ENCODE measurements at places on chromosomes 1 and 21.

DNA sequence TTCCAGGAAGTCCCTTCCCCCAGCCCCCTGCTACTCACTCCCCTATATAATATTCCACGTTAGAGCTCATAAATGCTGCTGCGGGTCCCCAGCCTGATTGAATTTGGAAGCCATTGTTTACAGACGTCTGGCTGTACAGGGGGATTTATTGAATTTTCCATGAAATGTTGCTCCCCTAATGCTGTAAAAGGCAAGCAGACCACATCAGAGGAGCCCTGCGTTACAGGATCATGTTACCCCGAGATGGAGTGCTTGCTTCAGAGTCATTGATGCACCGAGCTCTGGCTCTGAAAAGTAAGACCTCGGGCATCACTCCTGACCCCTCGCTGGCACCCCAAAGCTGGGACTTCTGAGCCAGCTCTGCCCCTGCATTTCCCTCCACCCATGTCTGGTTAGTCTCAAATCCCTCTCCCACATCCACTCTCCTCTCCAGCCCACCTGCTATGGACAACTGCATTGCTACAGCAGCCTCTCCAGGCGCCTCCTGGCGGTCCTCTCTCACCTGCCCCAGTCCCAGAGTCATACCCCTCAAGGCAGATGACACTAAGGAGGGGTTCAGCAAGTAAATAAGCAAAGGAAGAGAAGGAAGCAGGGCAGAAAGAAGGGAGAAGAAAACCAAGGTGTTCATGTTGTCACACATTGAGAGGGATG, 127.8 kb downstream of the TMEM53 start:
- DNase-seq = no peak

GRCh38 chr1:168135921-168136708, 615 bp downstream of the GPR161 start:
- DNase-seq = no peak

GRCh38 chr1:63873751-63874150, 99.9 kb downstream of the ROR1 start:
- DNase-seq = no peak

DNA sequence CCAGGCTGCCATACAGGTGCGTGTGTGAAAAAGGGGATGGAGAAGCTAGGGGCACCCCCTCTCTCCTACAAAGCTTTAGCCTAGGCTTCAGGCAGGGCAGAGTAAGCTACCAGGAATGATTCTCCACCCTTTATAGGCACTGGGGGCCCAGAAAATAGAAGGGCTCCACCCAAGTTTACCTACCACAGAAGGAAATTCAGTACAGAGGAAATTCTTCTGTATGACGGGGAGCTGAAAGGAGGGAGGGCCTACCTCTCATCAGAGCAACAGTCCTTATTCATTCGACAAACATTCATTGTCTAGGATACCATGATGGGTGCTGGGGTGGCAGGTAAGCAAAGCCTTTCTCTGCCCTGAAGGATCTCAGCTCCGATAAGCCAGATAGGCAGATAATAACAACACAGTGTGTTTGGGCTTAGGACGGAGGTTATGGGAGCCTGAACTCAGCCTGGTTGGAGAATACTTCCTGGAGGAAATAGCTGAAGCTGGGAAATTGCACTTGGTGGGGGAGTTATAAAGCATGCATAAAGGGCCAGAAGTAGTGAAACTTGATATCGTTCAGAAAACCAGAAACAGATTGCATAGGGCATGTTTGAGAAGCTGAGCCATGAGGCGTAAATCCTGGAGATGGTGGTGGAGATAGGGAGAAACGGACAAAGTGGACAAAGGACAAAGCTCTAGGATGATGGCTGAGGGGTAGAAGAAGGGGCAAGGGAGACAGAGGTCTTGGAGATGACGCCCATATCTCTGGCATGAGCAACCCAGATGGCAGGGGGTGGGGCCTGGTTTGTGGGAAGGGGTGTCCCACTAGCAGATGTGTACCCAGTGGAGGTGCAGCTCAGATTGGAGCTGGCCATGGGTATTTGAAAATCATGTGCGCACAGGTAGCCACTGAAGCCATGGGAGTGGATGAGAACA, 5.3 kb upstream of the P3R3URF start:
- DNase-seq = no peak

DNA sequence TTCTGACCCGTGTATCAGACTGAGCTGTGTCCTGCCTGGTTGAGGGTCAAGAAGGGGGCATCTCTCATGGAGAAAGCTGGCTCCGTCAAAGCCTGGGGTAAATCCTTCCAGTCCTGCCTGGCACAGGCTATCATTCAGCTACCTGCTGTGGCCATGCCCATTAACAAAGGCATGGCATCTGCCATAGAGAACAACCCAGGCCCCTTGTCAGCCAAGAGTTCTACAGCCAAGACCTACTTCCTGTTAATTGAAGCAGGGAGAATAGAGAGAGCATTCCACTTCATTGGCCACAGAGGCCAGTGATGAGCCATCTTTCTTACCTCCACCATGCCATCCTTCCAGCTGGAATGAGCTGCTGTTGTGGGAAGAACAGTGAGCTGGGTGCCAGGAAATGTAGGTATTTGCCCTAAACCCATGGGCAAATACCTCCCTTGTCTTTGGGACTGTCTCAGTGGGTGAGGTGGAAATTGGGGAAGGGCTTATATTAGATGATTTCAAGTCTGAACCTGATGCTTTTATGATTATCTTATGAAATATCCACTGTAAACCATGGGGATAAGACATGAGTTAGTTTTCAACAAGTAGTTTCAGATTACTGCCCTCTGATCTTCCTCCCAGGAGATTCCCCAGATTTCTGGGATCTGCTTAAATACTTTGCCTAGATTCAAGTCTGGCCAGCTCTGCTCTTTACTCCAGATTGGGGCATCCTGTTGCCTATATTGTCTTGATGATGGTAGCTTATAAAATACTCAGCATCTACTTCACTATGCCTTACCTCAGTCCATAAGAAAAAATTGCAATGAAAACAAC, 11.2 kb upstream of the KCNQ4 start:
- DNase-seq = no peak

DNA sequence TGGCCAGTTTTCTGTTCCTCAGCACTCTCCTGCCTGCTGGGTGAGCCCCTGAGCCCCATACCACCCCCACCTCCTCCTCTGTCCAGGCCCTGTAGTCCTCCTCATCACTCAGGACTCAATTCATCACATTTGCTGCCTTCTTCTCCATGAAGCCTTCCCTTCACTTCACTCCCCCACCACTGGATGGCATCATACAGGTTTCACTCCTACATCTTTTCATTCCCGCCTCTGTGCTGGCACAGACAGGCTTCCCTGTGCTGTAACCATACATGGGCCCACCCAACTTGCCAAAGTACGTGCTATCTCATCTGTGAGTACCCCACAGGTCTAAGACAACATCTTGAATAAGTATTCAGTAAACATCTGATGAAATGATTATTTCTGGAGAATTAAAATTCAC, 56.9 kb downstream of the SLC45A1 start:
- no peak for DNase-seq

DNA sequence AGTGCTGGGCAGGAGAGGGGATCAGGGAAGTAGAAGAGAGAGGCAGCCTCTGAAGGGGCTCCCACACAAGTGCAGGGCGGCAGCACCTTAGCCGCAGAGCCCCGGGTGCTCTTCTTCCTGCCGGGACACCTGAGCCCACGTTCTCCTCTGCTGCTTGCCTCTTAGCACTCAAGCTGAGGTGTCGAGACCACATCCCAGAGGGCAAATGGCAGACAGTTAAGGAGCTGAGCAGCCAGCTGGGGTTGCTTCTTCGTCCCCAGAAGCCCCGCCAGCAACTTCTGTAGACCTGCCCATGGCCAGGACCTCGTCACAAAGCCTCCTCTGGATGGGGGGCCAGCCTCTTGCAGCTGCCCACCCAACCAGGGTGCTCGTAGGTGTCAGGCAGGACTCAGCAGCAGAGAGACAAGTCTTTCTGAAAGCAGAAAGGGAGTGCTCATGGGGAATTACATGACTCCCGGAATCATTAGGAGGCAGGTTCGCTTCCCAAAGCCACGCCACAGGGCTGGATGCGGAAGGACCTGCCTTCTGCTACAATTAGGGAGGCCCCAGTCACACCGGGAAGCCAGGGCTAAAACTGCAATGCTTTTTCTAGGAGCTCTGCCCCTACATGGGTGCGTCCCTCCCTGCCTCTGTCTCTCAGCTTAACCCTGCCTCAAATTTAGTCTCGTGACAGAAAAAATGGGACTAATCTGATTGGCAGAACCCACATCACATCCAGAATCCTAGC, 141.4 kb upstream of the RAB4A start:
- DNase-seq = no peak

- no peak for DNase-seq
Observed at GRCh38 chr1:182968151-182968741, 15.3 kb upstream of the SHCBP1L start.
